ENCODE measurements at places on chromosomes 6 and 20.

GRCh38 chr20:3239026-3239866 is at the start of gene SLC4A11:
SLC4A11 (minus strand) TSS chr20:3239190; CDS start chr20:3239137, 53 bp downstream.
- DNase-seq, result peak; percentile 31

DNA sequence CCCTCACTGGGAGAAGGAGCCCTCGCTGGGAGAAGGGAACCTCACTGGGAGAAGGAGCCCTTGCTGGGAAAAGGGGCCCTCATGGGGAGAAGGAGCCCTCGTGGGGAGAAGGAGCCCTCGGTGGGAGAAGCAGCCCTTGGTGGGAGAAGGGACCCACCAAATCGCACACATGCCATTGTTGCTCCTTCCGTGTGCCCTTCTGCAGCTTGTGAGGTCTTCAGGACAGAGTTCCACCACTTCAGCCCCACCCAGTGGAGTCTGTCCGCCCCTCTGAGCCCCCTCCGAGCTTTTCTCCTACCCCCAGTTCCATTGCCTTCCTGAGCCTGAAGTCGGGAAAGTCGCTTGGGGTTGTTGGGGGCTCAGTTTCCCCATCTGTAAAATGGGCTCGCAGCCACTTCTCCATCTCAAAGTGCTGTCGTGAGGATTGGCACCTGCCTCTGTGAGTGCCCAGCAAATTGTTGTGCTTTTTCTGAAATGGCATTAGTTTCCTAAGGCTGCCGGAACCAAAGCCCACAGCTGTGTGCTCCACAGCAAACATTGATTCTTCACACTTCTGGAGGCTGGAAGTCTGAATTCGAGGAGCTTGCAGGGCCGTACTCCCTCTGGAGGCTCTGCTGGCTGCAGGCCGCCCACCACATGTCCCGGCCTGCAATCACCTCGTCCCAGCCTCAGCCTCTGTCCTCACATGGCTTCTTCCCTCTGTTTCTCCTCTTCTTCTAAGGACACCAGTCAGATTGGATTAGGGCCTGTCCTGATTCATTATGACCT is 124.7 kb upstream of the PMEPA1 start:
- no peak for DNase-seq

- DNase-seq, result no peak
Measured at GRCh38 chr6:155064303-155064702, 69.2 kb downstream of the TIAM2 start.

GRCh38 chr20:48329676-48330664 is 497.8 kb downstream of the PREX1 start:
- DNase-seq, result no peak

- DNase-seq, result peak; percentile 31
Measured at GRCh38 chr20:53028337-53029007, 56.3 kb downstream of the TSHZ2 start.

DNA sequence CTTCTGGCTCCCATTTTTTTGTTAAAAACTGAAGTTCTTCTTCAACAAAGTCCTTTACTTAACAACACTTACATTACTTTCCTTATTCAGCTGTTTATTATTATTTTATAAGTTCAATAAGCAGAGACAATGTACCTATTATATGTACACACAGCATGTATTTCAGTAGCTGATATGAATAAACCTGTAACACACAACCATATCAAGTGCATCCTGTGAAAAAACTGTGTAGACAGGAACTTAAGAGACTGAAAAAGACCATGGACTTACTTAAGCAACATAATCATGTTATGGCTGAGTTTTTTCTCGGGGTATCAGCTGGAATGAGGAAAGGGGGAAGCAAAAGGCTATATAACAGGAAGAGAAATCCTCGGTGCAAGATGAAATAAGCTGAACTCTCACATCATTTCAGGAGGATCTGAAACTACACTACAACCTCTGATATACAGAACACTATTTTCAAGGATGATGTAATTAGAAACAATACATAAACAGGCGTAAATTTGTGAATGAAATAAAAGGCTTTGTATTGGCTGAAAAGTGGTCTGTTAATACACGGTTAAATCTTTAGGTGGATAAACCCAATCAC is 70.9 kb downstream of the REV3L start:
- no peak for DNase-seq

GRCh38 chr6:10531942-10532341 is 10.8 kb downstream of the GCNT2 start:
- DNase-seq, result no peak

DNA sequence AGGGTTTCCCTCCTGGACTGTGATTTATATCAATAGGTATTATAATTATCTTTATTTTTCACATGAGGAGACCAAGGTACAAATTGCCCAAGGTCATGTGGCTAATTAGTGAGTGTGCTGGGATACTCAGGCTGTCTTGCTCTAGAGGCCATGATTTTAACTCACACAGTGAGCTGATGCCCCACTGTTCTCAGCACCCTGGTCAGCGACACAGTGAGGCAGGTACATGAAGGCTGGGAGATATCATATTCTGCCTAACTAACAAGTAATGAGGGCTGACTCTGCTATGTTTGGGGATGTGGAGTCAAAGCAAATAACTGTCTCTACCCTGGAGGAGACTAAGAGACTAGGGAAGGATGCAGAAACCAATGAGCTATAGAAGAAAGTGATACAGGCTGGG is 501.1 kb downstream of the PTPRT start:
- no peak for DNase-seq

- no peak for DNase-seq
Measured at GRCh38 chr20:2093883-2094282, 7.7 kb upstream of the STK35 start.

DNA sequence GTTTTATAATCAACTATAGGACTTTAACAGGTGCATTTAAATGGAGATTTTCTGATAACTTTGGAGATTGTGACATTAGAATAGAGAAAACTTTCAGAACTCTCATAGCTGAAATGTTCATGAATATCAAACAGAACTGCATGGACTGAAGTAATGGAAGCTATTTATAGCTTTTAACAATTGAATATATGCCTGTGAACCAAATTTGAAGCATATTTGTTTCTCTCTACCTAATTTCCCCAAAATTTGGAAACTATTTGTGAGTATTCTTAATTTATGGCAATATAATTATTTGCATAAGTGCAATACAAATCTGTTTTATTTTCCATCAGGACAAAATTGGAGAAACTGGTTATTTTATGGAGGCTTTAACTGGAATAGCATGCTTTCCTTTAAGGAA is 96.6 kb downstream of the PLG start:
- no peak for DNase-seq

GRCh38 chr6:166173281-166173951 is 5.8 kb upstream of the TBXT start:
- DNase-seq, result no peak

DNA sequence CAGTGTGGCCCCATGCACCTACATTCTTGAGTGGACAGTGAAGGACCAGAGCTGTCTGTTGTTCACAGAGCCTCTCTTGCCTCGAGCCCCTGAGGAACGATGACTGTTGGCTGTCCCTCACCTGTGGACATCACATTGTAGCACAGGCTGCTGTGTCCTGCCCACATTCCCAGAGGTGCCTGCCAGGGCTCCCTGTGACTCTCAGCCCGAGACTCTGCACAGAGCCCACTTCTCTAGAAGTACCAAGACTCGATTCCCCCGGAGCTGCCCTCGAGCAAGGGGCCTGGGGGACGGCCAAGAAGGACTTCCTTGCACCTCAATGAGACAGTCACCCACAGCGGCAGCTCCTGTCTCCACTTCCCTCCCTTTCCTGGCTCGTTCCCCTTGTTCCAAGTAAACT is 28.6 kb upstream of the DLGAP4 start:
- DNase-seq, result no peak

GRCh38 chr6:44021589-44022295 is 105.5 kb downstream of the MRPL14 start:
- DNase-seq, result no peak

All from stimulated activated CD4-positive, alpha-beta T cell treated with anti-CD3 and anti-CD28 coated beads, TNF-alpha, amount 100 ng/mL, for 24 hours (primary cell).